ENCODE measurements at places on chromosomes 12 and 14.
A peak's percentile ranks its signal among the peaks of the same experiment; 100 is the strongest.

DNA sequence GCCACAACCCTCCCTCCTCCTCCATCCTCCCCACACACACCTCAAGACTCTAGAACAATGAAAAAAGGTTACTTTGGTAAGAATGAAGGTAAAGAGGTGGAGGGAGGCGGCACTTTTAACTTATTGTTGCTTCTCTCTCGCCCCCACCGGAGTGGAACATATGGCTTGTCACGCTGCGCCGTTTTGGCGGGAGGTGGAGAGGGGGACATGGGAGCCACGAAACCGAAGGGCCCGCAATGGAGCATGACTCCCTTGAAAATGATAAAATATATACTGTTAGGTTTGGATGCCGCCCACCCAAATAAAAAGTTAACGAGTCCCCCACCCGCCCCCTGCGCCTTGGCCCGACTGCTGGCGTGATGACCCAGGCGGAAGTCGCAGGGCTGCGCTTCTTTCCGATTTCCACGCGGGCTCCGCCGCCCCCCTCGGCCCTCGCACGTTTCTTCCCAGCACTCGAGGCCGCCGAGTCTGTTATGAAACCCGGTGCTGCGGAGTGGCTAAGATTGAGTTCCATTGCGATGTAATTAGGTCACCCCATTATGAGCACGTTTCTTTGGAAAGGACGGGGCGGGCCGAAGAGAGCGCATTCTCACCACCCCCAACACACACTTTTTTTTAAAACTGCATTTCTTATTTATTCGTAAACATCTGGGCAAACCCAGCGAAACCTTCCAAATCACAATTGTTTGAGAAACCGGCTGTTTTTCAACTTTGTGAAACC is 1.4 kb upstream of the ZFP36L1 start:
- peak; percentile 97 for DNase-seq

DNA sequence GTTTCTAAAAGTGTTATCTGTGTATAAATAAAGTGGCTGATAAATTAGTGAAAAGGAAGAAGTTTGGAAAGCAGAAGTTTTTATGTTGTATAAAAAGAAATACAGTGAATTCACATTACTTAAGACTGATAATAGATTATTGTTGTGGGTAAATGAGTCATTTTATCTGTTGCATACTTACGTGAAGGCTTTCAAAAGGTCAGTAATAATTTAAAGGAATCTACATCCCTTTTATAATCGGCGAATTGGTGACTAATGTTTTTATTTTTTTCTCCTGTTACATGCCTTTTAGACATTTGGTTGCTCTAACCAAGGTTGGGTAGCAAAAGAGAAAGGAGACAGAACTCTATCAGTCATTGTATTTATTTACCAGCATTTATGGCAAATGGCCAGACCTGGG is 155.9 kb downstream of the SLC41A2 start:
- peak; percentile 41 for DNase-seq

- DNase-seq, result no peak
Measured at GRCh38 chr12:4909734-4910501, at the start of gene KCNA1. Gene KCNA1 (plus strand): TSS chr12:4909905. CDS start chr12:4911379, 1,474 bp downstream.

DNA sequence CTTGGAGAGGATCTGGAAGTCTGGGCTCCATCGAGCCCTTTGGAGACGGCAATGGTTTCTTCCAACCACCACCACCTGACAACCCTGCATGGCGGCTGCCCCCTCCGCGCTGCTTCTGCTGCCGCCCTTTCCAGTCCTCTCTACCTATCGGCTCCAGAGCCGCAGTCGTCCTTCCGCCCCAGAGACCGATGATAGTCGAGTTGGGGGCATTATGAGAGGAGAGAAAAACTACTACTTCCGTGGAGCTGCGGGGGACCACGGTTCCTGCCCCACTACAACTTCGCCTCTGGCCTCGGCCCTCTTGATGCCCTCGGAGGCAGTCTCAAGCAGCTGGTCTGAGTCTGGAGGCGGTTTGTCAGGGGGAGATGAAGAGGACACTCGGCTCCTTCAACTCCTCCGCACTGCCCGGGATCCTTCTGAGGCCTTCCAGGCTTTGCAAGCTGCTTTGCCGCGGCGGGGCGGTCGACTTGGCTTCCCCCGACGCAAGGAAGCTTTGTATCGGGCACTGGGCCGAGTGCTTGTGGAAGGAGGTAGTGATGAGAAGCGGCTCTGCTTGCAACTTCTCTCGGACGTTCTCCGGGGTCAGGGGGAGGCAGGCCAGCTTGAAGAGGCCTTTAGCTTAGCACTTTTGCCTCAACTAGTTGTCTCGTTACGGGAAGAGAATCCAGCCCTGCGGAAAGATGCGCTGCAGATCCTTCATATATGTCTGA is 499 bp downstream of the TOGARAM1 start:
- peak; percentile 25 for DNase-seq

DNA sequence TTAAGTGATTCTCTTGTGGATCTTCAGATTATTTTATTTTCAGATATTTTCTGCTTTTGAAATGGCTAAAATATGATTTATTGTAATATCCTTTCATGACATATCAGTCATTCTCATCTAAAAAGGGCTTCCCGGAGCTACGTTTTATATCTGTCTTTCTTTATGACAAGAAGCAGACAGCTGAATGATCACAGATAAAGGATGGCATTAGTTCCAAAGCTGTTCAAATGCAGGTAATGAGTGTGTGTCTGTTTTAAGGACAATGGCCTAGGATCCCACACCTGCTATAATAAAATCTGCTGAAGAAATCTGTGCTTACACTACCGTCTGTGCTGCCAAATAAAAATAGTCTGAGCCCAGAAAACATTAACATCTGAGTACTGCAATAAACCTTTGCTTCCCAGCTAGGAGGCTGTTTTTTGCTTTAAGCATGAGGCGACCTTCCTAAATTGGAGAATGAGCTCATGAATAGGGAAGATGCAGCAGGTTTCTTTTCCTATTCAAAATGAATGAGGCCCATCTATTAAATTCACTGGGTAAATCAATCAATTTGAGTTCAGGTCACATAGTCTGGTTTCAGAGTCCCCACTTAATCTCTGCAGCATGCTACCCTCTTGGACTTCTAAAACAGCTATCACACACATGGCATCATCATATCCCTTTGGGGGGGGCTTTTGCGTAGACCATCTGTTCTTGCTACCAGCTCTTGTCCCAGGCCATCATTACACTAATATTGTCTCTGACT is 498.5 kb downstream of the NELL2 start:
- no peak for DNase-seq

DNA sequence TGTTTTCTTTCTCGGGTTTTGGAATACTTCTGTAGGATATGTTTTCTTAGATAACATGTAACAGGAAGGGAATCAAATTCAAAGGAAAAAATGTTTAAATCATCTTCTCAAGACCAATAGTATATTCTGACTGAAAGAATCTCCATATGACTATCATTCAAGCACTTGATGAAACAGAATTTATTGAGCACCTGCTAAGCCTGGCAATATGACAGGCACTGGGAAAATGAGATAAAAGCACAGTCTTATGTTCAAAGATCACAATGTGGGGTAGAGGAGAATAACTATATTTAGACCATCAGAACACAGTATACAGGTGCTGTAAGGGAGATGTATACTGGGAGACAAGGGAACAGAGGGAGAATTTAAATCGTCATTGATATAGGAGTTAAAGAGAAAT is 19.1 kb upstream of the TMEM30B start:
- no peak for DNase-seq

- DNase-seq, result peak; percentile 80
Measured at GRCh38 chr12:25694072-25694471, 141.0 kb upstream of the LMNTD1 start.

DNA sequence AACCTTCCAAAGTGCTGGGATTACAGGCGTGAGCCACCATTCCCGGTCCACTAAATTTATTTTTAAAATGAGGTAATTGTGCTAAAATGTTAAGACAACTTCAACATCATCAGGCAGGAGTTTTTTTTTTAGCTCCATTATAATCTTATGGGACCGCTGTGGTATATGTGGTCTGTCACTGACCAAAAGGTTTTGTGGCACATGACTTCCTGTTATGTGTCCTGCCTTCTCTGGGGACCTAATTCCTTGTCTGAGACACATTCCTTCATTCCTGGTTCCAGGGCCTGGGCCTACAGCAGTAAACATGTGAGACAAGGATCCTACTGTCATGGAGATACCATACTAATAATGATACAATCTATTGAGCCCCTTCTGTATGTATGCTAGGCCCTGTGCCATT is 4.9 kb downstream of the TEX52 start:
- no peak for DNase-seq

- DNase-seq, result peak; percentile 32
Measured at GRCh38 chr12:54378796-54379397, 5.6 kb downstream of the ZNF385A start.

- DNase-seq, result peak; percentile 1
Measured at GRCh38 chr12:97745406-97746101, 282.9 kb downstream of the RMST start.

DNA sequence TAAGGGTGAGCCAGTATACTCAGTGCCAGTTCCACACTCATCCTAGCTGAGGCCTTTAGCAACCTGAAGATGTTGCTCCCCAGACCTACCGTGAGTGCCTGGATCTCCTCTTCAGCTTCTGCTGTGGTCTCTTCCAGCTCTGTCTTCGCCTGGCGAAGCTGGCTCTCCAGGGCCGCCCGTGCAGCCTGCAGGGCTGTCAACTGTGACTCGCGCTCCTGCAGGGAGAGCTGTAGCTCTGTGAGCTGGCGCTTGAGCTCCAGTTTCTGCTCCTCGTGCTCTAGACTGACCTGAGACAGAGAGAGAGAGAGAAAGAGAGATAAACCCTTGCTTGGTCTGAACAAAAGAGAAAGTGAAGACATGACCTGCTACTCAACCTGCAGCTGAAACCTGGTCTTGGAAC is 84.0 kb downstream of the PRKAB1 start:
- DNase-seq, result no peak

GRCh38 chr14:51400139-51400538 is 160.1 kb downstream of the TMX1 start:
- DNase-seq, result no peak

DNA sequence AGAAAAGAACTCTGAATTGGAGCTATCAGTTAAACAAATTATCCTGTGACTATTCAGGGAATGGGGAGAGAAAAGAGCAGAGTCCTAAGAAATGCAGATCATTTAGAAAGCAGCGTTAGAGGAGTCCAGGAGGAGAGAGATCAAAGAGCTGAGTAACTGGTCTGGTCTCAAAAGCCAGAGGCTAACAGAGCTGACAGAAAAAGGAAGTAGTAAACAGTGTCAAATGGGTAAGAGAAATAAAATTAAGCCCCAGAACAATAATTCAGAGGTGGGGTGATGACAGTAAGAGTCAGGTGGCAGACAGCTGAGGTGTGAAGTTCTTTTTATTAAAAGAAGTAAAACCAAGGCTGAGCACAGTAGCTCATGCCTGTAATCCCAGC is 19.3 kb downstream of the GXYLT1 start:
- no peak for DNase-seq

DNA sequence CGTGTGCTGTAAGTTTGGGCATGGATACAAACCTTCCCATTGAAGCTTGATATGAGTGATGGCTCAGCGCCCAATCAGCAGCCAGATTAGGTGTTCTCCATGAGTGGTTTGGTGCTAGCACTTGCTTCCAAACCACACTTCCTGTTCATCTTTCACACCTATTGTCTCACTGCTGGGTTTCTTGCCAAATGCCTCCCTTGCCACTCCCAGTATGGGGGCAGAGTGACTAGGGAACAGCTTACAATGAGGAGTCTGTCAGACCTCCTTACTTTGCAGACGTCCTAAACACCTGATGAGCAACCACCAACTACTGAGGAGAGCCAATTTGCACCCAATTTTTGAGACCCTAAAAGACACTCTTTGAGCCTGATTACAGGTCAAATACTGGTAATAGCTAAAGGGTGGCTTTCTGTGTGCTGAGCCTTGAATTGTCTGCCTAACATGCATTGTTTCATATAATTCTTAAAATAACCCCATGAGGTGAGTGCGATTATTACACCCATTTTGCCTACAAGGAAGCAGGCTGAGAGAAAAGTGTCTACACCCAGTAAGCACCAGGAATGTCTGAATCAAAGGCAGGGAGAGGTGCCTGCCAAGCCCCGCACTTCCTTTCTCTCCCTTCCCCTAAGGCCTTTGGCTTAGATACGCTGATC is 48.4 kb upstream of the FOS start:
- DNase-seq, result peak; percentile 44

DNA sequence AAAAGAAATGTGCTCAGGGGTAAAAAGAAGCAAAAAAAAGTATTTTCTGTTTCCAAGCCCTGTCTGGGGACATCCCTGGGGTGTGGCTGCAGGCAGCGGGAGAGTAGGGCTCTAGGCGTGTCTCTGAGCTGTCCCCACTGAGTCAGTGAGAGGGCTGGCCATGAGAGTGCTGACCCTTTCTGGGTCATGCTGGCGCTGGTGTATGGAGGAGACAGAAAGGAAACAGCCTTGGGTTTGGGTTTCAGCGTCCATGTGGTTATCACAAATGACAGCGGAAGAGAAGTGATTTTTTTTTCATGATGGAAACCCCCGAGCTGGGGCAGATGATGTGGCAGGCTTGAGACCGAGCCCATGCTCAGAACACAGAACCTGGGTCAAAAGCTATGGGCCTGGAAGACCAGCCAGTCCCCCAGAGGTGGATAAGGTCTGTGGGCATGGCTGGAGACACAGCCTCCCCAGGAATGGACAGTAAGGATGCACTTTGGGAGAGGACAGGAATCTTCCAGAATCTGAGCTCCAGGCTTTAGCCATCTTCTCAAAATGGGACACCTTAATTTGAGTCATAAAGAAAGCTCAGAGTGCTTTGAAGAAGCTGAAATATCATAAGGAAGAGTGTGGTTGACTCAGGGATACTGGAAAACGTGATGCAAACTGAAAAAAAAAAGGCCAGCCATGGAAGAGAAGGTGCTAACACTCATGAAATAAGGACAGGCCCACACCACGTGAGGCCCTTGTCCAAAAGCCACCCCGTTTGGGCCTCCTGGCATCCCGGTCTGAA is 36.2 kb downstream of the SYNE3 start:
- no peak for DNase-seq

GRCh38 chr14:89743828-89744227 is 210.7 kb downstream of the EFCAB11 start:
- DNase-seq, result no peak

DNA sequence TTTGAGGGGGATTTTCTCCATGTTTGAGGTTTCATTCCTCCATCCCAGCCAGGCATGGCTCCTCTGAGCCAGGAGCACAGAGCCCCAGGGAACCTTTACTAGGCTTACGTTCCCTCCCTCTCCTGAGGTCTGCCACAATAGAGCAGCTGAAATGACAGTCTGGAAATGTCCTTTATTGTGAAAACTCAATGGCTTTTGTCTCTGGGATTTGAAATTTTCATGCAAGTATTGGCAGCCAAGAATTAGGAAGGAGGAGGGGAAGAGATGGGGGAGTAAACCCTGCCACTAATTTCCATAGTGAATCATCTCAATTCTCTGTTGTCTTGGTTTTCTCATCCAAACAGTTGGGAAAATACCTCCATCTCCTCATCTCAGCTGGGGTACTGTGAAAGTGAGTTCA is 2.6 kb upstream of the PLEKHG3 start:
- DNase-seq, result no peak

DNA sequence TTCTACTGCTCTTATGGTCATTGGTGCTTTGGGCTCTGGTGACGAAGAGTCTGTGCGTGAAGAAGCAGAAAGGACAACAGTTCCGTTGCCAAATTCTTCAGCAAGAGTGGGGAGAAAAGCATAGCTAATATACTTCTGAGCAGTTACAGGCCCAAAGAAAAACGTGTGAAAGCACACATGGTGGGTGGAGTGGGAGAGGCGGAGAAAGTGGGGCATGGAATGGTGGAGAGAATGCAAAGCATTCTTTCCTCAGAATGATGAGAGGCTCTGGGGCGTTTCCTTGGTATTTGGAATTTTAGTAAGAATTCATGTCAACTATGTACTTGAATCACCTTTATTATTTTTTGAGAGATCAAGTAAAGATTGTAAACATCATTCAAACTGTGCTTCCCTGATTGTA is 396.1 kb downstream of the NAV3 start:
- DNase-seq, result no peak

GRCh38 chr14:77322250-77322902 is 1.5 kb downstream of the GSTZ1 start:
- no peak for DNase-seq

GRCh38 chr12:118694128-118694775 is 287.1 kb upstream of the SRRM4 start:
- no peak for DNase-seq
